ENCODE measurements at places on chromosomes 2 and 18.

DNA sequence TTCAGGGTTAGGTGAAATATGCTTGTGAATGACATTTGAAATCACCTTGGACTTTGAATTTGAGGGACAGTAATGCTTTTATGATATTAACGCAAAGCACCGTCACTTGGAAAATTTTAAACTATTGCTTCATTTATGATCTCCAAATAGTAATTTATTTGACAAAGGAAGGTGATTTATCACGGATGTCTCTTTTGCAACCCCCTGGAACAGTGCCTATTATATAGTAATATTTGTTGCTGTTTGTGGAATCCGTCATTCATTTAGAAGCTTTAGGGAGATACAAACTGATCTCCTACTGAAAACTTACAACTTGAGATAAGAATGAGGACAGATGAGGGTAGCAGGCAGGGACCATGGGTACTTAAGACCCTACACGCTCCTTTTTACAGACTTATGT is 10.7 kb upstream of the ZEB2 start:
- no peak for DNase-seq

DNA sequence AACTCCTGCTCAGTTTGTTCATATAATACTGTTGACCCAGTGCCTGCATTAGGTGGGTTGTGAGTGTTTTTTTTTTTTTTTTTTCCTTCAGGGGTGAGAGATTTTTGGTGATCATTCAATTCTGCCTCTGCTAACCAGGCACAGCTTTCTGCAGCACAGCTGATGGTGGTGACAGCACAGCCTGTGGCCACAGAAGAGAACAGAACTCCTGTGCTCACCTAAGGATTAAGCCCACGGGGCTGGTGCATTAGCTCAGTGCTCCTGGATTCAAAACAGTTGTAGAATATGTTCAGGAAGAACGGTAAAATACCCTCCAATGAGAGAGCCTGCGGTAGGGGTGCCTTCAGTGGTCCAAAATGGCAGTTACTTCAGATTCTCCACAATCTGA is 42.0 kb downstream of the PKP4 start:
- no peak for DNase-seq

DNA sequence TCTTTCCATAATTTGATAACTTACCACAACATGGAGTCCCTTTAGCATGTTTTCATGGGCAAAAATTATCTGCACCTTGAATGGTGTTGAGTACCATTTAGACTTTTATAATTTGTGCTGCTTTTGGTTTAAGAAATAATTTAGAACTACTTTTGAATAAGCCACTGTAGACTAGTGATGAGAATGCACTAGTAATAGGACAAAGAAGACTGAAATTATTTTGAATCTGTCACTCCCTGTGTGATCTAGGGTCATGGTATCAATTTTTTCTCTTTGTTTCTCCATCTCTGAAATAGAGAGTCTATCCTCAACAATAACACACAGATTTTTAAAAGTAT is 37.7 kb downstream of the EFEMP1 start:
- no peak for DNase-seq

DNA sequence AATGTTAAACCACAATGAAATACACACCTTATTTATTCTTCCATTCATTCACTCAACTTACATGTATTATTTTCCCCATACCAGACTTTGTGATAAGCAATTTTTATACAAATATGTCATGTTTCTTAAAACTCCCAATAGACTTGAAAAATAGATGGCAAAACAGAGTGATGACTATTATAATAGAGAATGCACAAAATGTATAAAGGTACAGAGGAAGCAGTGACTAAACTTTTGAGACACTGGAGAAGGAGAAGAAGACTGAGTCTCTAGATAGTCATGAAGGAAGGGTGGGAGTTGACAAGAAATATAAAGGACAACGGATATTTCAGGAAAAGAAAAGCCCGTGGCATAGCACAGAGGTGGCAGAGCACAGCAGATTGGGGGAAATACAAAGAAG is 198.1 kb upstream of the SLC39A10 start:
- no peak for DNase-seq

DNA sequence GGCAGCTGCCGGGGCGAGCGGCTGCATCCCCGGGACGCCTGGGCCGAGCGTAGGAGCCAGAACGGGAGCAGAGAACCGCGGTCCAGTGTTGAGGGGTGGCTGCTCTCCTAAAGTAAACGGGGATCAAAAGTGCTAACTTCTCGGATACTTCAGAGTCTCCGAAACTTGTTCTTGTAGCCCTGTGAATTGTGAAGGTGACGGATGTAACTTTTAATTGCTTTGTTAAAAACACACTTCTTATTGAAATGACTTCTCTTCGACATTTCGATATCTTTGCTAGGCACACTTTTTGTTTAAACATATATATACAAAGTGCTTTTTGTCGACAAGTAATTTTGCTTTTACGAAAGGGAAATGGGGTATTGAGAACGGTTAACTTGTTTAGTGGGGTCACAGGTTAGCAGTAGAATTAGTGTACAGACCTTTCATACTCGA is 540 bp downstream of the ATP9B start:
- DNase-seq: no peak

All from activated CD4-positive, alpha-beta T cell treated with anti-CD3 and anti-CD28 coated beads for 48 hours (primary cell).